ENCODE measurements at places on chromosomes 16 and 17.

DNA sequence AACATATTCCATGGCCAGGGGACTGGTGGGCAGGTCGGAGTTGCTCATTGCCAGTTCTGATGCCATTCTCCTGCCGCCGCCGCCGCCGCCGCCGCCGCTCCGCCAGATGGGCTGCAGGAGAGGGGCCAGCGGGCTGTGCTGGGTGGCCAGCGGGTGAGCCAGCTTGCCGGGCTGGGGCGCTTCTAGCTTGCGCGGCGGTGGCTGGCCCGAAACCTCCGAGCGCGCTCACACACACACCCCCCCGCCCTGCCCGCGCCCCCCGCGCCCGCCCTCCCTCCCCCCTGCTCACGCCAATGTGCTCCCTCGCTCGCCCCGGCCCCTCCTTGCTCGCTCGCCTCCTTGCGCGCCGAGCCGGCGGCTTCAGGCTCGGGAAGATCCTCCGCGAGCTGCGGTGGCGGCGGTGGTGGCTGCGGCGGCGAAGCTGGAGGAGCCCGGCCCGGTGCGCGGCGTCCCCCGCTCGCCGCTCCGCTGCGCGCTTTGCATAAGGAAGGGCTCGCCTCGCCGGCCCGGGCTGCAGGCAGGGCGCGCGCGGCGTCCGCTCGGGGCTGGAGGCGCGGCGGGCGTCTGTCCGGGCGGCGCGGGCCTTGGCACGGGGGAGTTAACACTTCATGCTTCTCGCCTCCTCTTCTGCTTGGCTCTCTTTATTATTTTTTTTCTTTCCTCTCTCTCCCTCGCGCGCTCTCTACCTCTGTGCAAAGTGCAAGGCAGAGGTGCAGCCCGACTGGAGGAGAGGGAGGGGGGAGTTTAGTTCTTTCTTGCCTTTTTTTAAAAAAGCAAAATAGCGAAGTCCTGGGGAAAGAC lies 500 bp downstream of the MAF start:
- peak; percentile 4 for DNase-seq

GRCh38 chr16:20323591-20324117 lies 3.7 kb downstream of the GP2 start:
- DNase-seq: no peak

- DNase-seq: no peak
Observed at GRCh38 chr16:66133643-66134338, 232.7 kb upstream of the CDH5 start.

GRCh38 chr16:20344611-20345010 lies 7.9 kb downstream of the UMOD start:
- DNase-seq: no peak

DNA sequence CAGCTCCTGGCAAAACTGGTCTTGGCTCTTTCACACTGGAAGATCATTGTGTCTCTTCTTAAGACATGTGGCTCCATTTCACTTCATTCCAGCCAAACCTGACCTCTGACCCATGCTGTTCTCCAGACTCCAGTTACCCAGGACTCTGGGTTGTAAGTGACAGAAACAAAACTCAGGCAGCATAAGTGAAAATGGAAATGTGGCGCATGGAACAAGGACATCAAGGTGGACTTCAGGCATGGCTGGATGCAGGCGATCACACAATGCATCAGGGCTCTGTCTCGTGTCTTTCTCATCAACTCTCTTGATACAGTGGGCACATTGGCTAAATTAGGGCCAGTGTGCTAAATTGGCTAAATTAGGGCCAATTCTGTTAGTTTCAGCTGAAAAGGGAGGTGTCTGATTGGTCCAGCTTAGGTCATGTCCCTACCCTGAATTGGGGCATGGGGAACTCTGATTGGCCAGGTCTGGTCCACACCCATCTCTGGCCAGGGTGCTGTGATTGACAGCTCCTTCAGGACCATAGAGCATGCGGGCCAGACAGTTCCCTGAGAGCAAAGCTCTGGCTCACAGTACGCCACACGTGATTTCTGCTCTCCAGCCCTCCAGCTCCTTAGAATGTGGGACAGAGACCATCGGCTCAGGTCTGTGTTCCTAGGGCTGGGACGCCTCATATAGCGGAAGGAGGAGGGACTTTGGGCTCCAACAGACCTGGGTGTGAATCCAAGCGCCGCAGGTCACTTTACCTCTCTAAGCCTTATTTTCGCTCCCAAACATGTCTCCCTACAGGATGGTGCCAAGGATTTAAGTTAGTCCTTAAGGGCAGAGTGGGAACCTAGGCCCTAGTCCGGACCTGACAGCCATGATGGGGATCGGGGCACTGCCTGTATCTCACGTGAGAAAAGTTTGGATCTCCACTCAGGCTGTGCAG lies 17.5 kb downstream of the SOCS1 start:
- DNase-seq: no peak

DNA sequence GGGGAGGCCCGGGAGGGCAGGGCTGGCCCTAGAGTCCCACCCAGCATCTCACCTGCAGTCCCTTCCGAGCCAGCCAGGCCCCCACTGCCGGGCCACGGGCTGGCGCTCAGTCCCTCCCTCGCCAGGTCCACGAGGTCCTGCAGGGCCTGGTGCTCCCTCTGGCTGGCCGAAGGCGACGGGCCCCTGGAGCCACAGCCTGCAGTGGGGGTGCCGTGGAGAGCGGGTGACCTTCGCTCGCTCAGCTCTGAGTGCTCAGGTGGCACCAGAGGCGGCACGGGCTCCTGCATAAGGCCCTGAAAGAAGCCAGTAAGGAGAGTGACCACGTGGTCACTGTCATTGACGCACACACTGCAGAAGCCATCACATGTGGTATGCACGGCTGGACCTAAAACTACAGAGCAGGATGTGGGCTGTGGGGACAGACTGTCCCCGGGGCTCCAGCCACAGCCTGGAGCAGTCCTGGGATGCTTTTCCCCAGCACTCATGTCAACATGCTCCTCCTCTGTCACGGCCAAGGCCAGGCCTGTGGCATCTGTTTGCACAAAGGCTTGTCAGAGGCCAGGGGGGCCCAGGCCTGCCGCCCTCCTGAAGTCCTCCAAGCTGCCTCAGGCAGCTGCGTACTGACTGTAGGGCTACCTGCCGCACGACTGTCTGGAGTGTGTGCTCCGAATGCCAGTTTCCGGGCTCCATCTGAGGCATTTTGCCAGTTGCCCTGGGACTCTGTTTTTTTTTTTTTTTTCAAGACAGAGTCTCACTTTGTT lies 15.1 kb downstream of the SLX4 start:
- no peak for DNase-seq

GRCh38 chr16:53865494-53865863 lies 161.5 kb downstream of the FTO start:
- peak; percentile 83 for DNase-seq

- DNase-seq: no peak
Observed at GRCh38 chr17:50565402-50566350, 5.2 kb downstream of the CACNA1G start.

All from NB4 (cell line).